Foreskin keratinocyte (primary cell): ENCODE measurements at places on chromosomes 4 and X.

DNA sequence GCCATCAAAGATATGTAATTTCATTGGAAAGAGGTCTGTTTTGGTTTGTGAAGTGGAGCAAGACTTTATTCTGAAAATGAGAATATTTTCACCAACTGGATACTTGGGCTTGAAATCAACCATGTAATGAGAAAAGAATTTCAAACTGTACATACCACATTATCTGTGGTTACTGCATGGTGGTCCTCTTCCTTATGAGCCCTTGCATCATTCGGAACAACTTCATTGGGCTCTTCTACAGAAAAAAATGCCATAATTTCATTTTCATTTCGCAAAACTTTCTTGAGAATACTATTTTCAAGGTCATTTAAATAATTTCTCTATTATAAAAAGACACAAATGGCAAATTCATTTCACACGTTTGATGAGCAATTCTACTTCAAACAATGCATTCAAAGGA is 148.6 kb upstream of the RPS6KA6 start:
- no peak for DNase-seq

GRCh38 chr4:140311257-140311835 is 62.1 kb upstream of the SCOC start:
- DNase-seq = no peak

DNA sequence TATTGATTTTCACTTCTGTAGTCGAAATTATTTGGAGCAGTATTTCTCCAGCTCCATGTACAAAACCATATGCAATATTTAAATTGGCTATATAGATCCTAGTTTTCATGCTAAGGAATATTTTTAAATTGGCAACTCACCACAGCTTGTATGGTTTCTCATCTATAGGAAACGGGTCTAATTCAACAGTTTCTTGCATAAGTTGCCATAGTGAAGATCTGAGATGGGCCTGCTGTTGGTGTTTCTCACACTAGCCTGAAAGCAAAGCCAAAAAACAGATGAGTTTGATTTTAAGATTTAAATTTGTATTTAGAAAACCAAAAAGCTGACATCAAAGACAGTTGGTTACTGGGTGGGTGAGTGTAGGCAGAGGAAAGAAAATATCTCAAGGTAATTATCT is 5.5 kb downstream of the MAPK10 start:
- no peak for DNase-seq

DNA sequence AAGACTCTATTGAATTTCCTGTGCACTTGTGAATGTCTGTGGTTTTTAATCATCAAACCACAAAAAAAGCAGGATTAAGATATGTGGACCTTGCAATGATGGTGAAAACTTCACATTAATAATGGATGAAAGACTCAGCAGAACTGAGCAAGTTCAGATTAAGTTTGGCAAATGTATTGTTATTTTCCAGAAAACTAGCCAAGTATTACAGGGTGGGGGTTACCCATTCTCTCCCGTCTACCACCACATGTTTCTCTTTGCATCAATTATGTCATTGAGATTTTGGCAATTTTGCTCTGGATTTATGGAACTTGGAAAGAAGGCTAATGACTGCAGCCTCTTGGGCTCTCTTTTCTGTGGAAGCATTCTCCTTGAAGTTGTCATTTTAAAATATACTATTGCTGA is 577.1 kb downstream of the ANKRD50 start:
- DNase-seq = peak; percentile 13

- DNase-seq = no peak
These were observed 36.0 kb upstream of the STS start for GRCh38 chrX:7111518-7111917.

- no peak for DNase-seq
These were observed 6.0 kb upstream of the EFNB1 start for GRCh38 chrX:68822641-68823410.

DNA sequence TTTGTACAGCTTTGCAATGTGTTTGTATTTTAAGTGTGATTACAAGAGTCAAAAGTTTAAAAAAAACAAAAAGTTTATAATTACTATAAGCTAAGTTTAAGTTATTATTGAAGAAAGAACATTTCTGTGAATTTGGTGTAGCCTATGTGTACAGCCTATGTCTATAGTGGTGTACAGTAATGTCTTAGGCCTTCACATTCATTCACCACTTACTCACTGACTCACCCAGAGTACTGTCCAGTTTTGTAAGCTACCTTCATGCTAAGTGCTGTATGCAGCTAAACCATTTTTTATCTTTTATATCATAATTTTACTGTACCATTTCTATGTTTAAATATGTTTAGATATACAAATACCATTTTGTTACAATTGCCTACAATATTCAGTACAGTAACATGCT is 182.3 kb downstream of the RPA4 start:
- DNase-seq = peak; percentile 15

DNA sequence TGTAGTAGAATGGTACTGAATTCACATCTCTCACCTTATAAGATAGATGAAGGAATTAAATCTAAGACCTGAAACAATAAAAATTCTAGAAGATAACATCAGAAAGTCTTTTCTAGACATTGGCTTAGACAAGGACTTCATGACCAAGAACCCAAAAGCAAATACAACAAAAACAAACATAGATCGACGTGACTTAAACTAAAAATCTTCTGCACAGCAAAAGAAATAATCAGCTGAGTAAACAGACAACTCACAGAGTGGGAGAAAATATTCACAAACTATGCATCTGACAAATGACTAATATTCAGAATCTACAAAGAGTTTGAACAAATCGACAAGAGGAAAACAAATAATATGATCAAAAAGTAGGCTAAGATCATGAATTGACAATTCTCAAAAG is 38.8 kb downstream of the UGT2A3 start:
- DNase-seq = no peak

GRCh38 chrX:154819771-154820341 is 14.6 kb upstream of the MPP1 start:
- no peak for DNase-seq

DNA sequence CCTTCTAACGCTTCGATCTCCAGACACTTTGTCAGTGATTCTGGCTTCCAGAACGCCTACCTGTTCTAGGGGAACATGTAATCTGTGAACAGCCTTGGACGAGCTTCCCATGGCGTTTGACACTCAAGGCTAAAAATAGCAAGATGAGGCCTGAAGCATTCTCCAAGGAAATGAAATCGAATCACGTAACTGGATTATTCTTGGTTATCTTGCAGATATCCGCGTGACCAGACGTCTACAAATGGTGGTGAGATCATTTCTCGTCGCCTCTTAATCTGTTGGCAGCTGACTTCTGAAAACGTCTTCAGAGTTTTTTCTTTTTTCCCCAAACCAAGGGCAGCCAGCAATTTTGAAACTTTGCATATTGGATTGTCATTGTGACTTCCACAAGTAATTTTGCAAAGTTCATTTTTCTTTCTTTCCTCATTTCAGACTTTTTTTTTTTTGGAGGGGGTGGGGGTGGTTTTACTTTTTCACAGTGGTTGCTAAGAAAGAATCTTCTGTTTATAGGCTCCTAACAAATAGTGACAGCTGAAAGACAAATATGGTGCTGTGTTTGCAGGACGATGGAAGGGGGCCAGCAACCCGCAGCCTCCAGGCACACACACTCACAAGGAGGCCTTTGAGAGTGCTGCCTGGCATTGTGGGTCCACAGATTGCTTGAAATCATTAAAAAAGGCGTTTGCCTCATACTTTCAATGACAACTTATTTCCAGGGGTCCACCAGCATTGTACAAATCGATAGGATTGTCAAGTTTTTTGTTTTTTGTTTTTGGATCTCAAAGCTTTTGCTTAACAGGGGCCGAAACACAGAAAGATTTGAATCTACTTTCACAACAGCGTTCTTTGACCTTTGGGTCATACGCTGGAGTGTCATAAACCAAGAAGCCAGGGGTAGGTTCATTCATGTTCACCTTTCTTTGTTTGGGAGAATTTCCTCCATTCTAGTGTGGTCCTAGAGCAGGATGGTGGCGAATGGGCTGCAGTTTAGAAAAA is 32.4 kb upstream of the PDLIM3 start:
- no peak for DNase-seq

- no peak for DNase-seq
These were observed 493.7 kb downstream of the KCNIP4 start for GRCh38 chr4:21454831-21455230.

DNA sequence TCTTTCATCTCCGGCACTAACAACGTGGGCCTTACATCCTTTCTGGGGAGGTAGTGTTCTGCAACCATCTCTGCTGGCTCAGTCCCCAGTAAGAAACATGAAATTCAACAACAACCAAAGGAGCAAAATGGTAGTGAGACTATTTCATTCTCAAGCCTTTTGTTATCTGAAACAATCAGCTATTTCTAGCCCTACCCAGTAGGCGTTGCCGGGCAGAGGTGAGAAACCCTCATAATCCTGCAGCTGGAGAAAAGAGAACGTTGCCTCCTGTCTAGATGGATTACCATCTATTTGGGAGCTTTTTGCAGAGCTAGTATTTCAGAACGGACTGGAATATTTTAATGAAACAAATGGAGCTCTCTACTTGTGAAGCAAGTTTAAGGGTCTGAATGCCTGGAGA is 66.4 kb upstream of the GPR174 start:
- DNase-seq = no peak

DNA sequence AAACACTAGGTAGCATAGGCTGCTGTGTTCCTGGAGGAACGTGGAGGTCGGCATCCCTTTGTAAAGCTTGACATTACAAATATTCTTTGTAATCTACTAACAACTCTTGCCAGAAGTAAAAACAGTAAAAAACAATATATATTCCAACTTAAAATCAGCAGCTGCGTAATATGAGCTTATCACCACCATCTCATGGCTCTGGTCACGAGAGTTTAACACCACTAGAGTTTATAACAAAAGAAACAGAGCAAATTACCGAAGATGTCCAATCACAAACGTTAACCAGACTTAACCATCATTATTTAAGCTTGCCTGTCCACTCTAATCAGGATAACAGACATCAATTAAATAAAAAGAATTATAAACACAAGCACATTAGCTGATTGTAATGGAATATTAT is 236.7 kb downstream of the PCDH7 start:
- no peak for DNase-seq

GRCh38 chrX:96684339-96685209 is at the start of gene DIAPH2:
DIAPH2 (plus strand) TSS chrX:96684842.
- DNase-seq = no peak

DNA sequence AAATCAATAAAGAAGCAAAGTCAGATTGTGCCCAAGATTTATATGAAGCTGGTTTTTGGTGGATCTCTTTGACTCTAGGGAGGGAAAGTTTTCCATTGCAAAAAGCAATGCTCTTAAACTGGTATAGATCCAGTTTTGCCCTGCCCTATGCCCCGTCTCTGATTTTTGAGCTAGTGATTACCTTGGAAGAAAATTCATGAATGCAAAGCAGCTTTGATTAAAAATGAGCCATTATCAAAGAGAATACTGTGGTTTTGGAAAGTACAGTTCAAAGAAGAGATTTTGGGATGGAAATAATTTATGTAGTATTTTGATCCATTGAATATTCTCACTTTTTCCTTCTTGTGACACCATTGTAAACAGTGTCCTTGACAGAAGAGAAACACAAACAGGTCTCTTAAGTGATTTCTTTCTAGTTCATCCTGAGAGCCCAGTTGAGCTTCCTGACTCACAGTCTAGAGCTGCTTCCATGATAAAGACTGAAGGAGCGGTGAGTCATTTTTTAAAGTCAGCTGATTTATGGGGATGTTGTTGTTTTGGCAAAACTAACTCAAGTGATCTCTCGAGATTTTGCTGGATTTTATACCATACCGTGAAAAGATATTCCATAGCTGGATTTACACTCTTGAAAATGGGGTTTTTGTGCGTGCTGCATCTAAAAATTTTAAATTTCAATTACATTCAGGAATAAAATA is 76.7 kb downstream of the AFF1 start:
- DNase-seq = peak; percentile 86

DNA sequence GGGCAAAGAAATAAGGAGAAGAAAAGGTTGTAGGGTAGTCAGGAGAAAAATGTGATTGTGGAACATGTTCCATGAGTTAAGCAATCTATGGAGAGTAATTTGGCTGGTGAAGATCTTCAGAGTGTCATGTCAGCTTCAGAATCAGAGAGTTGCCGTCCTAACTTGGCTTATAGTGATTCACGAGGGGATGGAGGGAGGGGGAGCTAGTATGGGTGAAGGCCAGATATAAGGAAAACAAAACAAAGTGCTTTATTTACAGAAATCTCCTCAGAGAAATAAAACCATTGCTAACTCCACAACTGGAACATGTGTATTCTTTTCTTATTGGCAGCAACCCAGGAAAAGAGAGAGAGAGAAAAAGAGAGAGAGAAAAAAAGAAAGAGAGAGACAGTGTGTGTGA is 256.5 kb upstream of the NRK start:
- no peak for DNase-seq

DNA sequence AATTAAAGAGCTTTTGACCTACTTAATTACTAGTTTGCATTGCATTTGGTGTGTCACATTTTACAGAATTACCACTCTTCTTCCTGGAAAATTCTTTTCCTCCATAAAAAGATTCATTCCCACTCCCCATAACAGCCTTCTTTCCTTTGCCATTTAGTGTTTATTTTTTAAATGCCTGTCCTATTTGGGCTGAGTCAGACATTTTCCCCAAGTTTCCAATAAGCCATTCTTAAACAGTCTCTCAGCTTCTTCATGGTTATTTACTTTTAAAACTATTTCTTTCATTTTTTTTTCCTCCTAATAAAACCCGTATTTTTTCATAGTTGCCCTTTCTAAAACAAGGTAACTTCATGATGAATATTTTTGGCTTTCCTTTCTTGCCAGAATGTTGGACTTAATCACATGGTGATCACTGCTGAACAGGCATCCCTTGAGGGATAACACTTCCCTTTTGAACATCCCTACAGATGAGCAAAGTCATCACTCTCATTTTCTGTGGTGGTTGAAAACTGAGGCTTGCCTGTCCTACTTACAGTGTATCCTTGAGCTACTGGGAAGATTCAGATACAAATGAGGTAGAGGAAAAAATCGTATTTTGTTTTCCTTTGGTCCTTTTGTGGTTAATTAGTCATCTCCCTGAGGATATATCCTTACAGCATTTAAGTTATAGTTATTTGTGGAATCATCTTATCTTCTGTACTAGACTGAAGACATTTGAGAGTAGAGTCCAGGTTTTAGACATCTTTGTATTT is 520.5 kb upstream of the NR3C2 start:
- peak; percentile 67 for DNase-seq

GRCh38 chrX:107579956-107580355 is 48.4 kb upstream of the PRPS1 start:
- DNase-seq = peak; percentile 35
